ENCODE measurements at places on chromosomes 16 and 17. TPM values are rescaled to one million over a fixed set of nuclear protein-coding genes. Genes with fewer than 3 reads are reported as not detected.
A peak's percentile ranks its signal among the peaks of the same experiment; 100 is the strongest.

DNA sequence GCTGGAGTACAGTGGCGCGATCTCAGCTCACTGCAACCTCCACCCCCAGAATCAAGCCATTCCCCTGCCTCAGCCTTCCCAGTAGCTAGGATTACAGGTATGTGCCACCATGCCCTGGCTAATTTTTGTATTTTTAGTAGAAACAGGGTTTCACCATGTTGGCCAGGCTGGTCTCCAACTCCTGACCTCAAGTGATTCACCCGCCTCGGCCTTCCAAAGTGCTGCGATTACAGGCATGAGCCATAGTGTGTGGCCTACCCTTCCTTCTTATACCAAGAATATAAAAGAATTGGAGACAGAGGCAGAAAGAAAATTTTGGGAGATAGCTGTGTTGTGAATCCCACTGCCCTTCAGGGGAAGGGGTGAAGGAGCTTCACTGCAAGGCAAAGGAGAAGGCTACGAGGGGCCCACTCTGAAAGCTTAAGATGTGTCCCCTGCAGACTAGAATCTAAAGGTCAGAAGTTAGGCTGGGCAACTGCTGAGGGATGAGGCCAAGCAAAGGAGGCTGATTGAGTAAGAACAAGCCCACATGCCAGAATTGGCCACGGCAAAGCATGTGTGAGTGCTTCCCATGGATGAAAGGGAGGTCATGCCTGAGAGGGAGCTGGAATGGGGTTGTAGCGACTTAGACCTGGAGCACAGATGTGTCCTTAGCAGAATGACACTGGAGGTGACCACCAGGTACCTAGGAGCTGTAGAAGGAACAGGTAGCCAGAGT is 8.4 kb upstream of the CRYBA1 start:
- DNase-seq, result peak; percentile 17

The ZMYND15 gene
- total RNA-seq, result 1.1 TPM

DNA sequence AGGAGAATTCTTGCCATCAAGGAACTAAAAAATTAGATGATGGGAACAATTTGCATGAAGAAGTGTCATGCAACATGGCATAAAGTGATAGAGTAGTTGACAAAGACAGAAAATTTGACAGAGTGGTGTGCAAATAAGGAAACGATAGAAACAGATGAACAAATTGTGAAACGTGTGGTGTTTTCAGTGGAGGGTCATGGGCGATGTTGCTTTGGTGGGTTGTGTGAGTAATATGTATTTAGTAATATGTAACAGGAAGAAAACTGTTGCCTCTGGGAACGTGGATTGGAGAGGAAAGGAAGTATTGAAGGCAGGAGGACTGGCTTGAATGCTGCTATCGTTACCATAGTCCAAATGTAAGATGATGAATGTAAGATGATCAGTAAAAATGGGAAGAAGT is 3.6 kb downstream of the COX10 start:
- DNase-seq, result no peak

The MYH2 gene
- total RNA-seq, result not detected

GRCh38 chr17:77208856-77209255 is 68.1 kb downstream of the SEC14L1 start:
- DNase-seq, result no peak

DNA sequence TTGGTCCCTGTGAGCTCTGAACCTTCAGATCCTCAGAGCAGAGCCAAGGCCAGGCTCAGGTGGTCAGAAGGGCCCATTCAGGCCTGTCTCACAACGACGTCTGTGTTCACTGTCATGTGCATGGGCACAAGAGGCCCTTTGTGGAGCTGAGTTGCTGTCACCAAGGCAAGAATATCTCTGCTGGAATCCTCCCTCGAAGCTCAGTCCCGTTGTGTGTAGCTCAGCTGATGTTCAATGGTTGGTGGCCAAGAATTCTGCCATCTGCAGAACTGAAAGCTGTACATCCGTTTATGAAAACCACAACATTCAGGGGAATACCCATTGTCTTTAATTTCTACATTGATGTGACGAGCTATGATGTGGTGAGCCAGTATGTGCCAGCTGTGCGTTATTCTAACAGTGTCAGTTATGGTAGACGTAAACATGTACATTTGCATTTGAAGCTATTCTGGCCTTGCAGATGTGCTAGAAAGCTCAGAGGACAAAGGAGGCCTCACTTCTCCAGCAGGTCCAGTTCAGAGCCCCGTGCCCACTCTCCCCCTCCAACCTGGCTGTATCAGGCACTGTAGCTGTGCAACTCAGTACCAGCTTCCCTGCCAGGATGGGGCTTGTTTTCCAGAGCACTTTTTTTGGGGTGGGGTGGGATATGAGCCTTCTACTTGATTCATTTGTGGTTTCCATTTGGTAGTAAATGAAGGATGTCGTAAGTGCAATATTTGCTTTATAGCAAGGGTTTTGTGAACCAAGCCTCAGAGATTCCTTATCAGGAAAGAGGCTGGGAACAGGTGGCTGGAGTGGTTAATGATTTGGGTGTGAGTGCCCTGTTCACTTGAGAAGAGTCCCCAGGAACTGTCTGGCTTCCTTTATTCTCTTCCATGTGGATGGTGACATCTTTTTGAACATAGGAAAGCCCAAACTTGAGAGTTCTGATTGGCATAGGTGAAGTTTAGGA is 56.1 kb downstream of the B9D1 start:
- DNase-seq, result peak; percentile 18

The TTYH2 gene
- 2.9 TPM for total RNA-seq

The C16orf46 gene
- 0.29 TPM for total RNA-seq

The FOXJ1 gene
- total RNA-seq, result not detected

The RASD1 gene
- not detected for total RNA-seq

The CCL17 gene
- not detected for total RNA-seq

DNA sequence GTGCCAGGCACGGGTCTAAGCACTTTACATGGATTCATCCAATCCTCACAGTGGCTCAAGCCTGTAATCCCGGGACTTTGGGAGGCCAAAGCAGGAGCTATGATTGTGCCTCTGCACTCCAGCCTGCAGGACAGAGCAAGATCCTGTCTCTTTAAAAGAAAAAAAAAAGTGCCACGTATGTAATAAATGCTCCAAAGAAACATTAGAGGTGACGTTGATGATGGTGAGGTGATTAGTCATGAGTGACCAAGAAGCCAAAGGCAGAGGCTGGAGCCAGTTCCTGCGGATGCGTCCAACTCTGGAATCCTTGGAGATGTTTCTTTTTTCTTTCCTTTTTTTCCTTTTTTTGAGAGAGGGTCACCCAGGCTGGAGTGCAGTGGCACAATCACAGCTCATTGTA is 59.4 kb upstream of the SIAH1 start:
- DNase-seq, result peak; percentile 76

GRCh38 chr17:3505008-3505407 is 29.2 kb downstream of the ASPA start:
- no peak for DNase-seq

- no peak for DNase-seq
Measured at GRCh38 chr17:2905696-2906501, 109.7 kb downstream of the RAP1GAP2 start.

DNA sequence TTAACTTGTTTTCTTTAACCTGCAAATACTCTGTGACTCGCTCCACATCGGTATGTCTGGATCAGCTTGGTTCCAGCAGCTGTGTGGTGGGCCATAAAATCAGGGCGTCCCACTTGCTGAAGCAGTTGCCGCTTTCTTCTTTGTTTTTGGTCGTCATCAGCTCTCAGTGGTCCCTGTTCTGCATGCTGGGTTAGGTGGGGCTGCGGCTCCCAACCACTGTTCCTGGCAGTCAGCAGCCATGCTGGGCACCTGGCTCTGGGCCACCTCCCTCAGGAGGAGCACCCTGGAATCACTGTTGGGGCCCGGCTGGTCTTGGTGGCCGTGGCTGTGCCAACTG is 23.0 kb downstream of the MGRN1 start:
- DNase-seq, result no peak

GRCh38 chr17:7835814-7836595 is 2.0 kb downstream of the KDM6B start:
- peak; percentile 41 for DNase-seq

GRCh38 chr16:84339311-84339710 is 29.0 kb upstream of the ATP2C2 start:
- DNase-seq, result no peak

The TBX6 gene
- total RNA-seq, result not detected

DNA sequence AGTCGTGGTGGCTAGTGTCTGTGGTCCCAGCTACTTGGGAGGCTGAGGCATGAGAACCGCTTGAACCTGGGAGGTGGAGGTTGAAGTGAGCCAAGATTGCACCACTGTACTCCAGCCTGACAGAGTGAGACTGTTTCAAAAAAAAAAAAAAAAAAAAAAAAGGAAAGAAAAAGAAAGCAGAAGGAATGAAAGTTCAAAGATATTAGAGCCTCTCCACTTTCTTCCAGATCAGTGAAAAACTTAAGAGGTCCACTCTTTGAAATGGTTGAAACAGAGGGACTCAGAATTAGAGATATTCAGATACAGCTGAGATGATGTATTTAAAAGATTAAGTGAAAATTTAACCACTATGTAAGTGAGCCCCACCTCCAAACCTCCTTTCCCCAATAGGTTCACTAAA is 16.8 kb downstream of the MED13 start:
- no peak for DNase-seq

DNA sequence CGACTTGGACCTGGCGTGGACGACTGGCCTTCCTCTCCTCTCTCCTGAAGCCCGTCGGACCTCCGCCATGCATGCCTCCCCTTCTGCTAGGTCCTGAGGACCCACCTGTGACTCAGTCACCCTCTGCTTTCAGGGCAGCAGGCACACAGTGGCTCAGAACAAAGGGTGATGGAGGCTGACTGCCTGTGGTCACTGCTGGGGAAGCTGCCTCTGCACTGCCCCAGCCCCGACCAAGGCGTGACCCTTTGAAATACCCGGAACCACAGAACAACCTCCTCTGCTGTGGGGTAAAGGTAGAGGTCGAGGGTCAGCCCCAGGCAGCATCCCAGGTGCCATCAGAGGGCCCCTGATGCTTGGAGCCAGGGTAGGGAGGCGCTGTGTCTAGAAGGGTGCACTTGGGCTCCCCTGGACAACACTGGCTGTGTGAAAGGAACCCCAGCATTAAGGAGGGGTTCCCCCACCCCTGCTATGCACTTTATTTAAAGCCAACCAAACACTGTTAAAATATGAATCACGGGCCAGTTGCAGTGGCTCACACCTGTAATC is 12.5 kb upstream of the SLC4A1 start:
- DNase-seq, result no peak

The COPS3 gene
- 290 TPM for total RNA-seq

The FZD2 gene
- total RNA-seq, result 4.6 TPM

The SNN gene
- 3.5 TPM for total RNA-seq

GRCh38 chr16:965036-965395 is 5.8 kb downstream of the LMF1 start:
- DNase-seq, result no peak

DNA sequence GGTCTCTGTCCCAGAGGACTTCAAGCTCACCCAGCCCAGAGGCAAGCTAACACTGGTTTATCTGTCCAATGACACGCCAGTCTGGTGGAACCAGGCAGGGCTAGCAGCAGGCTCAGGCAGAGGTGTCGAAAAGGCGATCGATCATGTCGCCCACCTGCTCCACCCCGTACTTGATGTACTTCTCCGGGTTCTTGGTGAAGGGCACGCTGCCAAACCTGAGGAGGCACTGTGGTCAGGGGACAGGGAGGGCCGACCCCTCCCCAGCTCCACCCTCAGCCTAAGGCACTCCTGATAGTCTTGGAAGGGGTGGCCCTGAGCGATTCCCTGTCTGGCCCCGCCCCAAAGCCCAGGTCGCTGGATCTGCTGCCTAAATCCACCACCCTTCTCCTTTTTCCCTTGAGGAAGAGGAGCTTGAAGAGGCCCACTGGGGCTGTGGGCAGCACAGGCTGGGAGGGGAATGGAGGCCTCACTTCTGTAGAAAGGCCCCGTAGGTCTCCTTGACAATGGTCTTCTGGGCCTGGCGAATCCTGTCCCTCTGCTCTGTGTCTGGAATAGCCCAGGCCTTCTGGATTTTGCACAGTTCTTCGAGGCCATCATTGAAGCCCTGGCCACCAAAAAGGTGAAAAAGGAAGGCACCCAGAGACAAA is 4.7 kb downstream of the ZACN start:
- no peak for DNase-seq

- no peak for DNase-seq
Measured at GRCh38 chr17:27993161-27993695, 49.2 kb upstream of the NLK start.

- no peak for DNase-seq
Measured at GRCh38 chr17:43365356-43365755, 33.4 kb upstream of the ARL4D start.

DNA sequence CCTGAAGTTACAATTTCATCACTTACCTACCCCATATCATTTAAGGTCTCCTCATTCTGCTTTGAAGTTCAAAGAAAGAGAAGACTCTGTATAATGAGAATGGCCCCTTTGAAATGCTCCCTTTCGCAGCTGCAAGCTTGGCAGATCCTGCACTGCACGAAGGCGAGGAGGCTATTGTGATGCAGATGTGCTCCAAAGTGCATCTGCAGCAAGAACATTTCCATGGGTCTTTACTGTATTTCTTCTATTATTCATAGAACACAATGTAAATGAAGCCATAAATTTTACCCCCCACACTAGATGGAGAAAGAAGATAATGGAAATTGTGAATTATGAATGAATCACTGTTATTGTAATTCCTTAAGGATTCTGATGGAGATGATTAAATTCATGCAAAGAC is 178.7 kb downstream of the CHD9NB start:
- DNase-seq, result no peak

The HSD17B2 gene
- 0.69 TPM for total RNA-seq

DNA sequence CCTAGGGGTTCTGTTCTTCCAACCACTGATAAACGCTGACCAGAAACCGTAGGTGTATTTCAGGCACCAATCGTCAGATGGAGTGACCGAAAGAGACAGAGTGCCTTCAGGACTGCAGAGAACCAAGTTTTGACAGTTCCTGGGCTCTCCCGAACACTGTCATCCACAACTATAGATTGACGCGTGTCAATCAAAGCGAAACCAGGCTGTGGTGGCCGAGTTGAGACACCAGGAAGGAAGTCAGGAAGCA is 11.9 kb upstream of the AURKB start:
- no peak for DNase-seq

The TMEM106A gene
- total RNA-seq, result 1.8 TPM

DNA sequence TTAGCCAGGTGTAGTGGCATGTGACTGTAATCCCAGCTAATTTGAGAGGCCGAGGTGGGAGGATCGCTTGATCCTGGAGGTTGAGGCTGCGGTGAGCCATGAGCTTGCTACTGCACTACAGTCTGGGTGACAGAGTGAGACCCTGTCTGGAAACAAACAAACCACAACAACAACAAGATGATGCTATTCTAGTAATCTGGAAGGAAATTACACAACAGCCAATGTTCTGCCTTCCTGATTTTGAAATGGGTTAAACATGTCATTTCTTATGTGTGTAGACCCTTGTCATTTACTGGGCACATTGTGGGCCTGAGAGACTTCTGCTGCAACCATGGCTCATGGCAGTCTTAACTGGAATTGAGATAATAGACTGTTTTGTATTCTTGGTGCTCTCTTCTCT is 5.9 kb downstream of the COQ7 start:
- DNase-seq, result no peak
